Fibroblast of the aortic adventitia (primary cell): ENCODE measurements at places on chromosomes 2 and 18. TPM values are rescaled to one million over a fixed set of nuclear protein-coding genes. Genes with fewer than 3 reads are reported as not detected.

The SMAD7 gene
- total RNA-seq, result 10.5 and 27.2 TPM in 2 replicates

The SKA1 gene
- total RNA-seq, result 3.0 and 29.5 TPM in 2 replicates

The CFAP210 gene
- total RNA-seq, result 0.09 TPM in 1 of 2 replicates, not detected in the other

The PLEKHM3 gene
- total RNA-seq, result 5.0 and 15.1 TPM in 2 replicates

The ABCB11 gene
- total RNA-seq, result not detected in 2 replicates

The ADAM23 gene
- 1.9 and 7.8 TPM in 2 replicates for total RNA-seq

The RMND5A gene
- 18.8 and 20.2 TPM in 2 replicates for total RNA-seq

The PTGR3 gene
- total RNA-seq, result 14.2 and 43.3 TPM in 2 replicates

The FOXI3 gene
- total RNA-seq, result not detected in 2 replicates

The ANKRD30BL gene
- total RNA-seq, result 0.16 TPM in 1 of 2 replicates, not detected in the other

The PTPRN gene
- total RNA-seq, result 0.36 and 1.8 TPM in 2 replicates
